Fibroblast of lung (primary cell): ENCODE measurements at places on chromosomes 3 and 15. TPM values are rescaled to one million over a fixed set of nuclear protein-coding genes. Genes with fewer than 3 reads are reported as not detected.

DNA sequence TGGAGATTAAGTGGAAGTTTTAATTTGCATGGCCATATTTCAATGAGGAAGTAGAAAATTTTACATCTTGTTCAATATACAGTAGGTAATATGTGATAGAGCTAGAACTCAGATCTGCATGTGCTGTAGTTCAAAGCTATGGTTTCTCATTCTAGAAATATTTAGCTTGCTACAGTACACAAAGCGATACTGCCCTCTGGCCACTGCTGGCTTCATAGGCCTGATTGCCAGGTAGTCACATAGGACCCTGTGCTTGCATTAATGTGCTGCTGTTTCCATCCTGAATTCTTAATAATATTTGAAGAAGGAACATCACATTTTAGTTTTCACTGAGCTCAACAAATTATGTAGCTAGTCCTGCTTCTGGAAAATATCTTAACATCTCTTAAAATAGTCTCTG is 87.0 kb downstream of the PLSCR2 start:
- DNase-seq = peak; percentile 66
- H3K27me3 ChIP-seq = no peaks in the 10 kb centered on the region
- no peak overlapping the region for H3K27ac ChIP-seq
- H3K4me1 ChIP-seq = no peaks in the 10 kb centered on the region
- no peak overlapping the region for H3K4me3 ChIP-seq

- no peaks in the 10 kb centered on the region for H3K4me1 ChIP-seq
- DNase-seq = no peak
- no peak overlapping the region for H3K27ac ChIP-seq
- H3K36me3 ChIP-seq = no peaks in the 10 kb centered on the region
- no peak overlapping the region for H3K4me3 ChIP-seq
Measured at GRCh38 chr15:76349301-76350070, 12.9 kb downstream of the ISL2 start.

GRCh38 chr15:69509131-69509530 is 56.5 kb downstream of the RPLP1 start:
- no peaks in the 10 kb centered on the region for H3K36me3 ChIP-seq
- peak; percentile 56 for DNase-seq
- no peaks in the 10 kb centered on the region for H3K4me1 ChIP-seq
- no peak overlapping the region for H3K4me3 ChIP-seq

GRCh38 chr15:98177966-98178592 is 217.6 kb downstream of the ARRDC4 start:
- DNase-seq = peak; percentile 71
- H3K36me3 ChIP-seq = no peaks in the 10 kb centered on the region
- no peaks in the 10 kb centered on the region for H3K27me3 ChIP-seq

- no peak overlapping the region for H3K4me3 ChIP-seq
- H3K27me3 ChIP-seq = no peaks in the 10 kb centered on the region
- no peaks in the 10 kb centered on the region for H3K4me1 ChIP-seq
- no peak overlapping the region for H3K27ac ChIP-seq
- no peak for DNase-seq
Measured at GRCh38 chr15:89301304-89302089, 33.1 kb downstream of the POLG start.

- H3K4me1 ChIP-seq = no peaks in the 10 kb centered on the region
- no peaks in the 10 kb centered on the region for H3K27me3 ChIP-seq
- H3K36me3 ChIP-seq = no peaks in the 10 kb centered on the region
- no peak for DNase-seq
- no peak overlapping the region for H3K4me3 ChIP-seq
- no peak overlapping the region for H3K27ac ChIP-seq
Measured at GRCh38 chr3:149233323-149233722, 11.7 kb upstream of the CP start.

DNA sequence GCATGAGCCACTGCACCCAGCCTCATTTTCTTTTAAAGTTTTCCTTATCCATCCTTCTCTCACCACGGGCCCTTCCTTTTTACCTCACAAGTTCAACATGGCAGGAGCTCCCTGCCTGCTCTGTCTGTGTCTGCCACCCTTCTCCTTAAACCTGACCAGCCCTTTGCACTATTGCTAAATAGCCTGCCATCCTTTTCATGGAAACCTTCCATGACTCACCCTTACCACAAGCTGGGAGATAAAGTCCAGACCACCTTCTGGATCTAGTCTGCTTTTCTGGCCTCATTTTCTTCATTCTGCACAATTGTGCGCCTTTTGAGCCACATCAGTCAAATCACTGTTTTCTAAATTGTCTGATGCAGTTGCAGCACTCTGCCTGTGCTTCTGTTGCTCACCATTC is 8.9 kb downstream of the PARP14 start:
- no peaks in the 10 kb centered on the region for H3K27me3 ChIP-seq
- H3K4me1 ChIP-seq = no peaks in the 10 kb centered on the region
- no peak overlapping the region for H3K27ac ChIP-seq
- H3K4me3 ChIP-seq = no peak overlapping the region
- peaks cover 1% of the 10 kb centered on the region for H3K36me3 ChIP-seq

DNA sequence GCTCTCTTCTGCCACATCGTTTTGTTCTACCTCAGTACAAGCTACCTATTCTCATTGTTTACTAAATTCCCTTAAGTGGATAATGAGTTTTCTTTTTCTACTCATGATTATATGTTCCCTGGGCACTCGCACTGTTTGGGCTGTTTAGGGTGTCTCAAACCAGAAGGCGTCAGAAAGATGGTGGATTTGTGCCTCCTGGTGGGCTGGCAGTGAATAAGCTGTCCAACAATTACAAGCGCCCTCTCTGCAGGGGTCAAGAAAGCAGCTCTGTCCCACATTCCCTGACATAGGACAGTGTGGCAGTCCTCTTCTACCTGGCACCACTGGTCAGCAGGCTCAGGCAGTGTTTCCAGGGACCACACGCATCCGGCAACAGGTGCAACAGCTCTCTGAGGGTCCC is 173.4 kb upstream of the PPP2R3A start:
- H3K36me3 ChIP-seq = no peaks in the 10 kb centered on the region
- H3K4me3 ChIP-seq = no peak overlapping the region
- DNase-seq = no peak
- no peaks in the 10 kb centered on the region for H3K27me3 ChIP-seq

DNA sequence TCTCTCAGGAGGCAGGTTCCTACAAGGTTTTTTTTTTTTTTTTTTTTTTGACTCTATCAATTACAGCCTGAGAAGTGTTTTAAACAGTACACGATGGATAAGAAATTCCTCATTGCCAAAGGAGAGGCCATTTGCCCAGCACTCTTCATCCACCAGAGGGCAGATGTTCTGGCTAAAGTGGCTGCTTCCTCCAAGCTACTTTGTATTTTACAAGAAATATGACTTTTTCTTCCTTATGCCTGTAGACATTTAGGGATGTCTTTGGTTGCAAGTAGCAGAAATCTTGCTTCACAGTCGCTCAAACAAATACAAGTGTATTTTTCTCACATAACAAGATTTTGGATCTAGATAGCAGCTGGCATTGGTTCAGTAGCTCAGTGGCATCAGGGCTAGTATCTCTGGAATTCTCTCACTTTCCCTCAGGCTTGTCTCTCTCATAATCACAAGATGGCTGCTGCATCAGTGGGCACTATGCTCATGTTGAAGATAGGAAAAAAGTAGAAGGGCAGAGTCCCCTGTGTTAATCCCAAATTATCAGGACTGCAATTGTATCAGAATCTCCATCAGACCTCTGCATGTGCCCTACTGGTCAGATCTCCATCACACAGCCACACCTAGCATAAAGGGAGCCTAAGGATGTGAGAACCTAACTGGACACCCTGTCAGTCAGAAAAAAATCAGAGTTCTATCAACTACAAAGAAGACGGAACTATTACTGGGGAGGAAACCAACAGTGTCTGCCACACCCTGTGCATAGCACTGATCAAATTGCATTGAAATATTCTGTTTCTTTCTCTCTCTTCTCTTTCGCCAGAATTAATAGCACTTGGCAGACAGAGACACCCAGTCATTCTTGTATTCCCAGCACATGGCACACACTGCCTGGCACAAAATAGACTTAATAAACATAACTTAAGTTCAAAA is 138.9 kb upstream of the COL8A1 start:
- no peak overlapping the region for H3K27ac ChIP-seq
- H3K4me3 ChIP-seq = no peak overlapping the region
- peaks cover 12% of the 10 kb centered on the region for H3K4me1 ChIP-seq
- no peaks in the 10 kb centered on the region for H3K27me3 ChIP-seq

DNA sequence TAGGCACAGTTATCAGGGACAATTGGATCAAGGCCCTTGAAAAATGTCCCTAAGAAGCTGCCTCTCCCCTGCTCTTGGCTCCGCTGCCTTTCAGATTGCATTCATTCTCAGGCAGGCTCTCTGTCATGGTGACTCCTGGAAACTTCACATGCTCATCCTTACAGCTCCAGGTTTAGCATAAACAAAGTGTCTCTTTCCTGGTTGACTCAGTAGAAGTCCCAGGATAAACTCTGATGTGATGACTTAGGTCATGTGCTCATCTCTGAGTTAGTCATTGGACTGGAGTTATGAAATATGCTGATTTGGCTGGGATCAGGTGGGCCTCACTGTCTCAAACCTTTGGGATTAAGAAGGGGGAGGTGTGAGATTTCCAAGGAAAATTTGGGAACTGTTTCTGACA is 243.8 kb downstream of the ZNF621 start:
- no peaks in the 10 kb centered on the region for H3K27me3 ChIP-seq
- H3K27ac ChIP-seq = no peak overlapping the region
- no peaks in the 10 kb centered on the region for H3K36me3 ChIP-seq
- H3K4me3 ChIP-seq = no peak overlapping the region

DNA sequence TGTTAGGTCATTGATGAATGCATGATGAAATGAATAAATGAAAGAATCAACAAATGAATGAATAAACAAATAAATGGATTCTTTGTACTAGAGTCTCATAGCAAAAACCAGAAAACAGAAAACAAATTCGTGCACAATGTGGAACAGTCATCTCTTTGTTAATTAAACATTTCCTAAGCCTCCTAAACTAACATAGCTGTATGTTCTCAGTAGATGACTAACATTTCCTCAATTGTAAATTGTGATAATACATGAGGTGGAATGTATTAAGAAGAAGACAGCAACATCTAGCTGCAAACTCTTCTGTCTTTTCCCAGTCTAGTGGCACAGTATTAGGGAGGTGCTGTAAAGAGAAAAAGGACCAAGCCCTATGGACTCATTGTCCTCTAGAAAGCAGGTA is 1021.0 kb downstream of the MCTP2 start:
- DNase-seq = peak; percentile 22
- H3K36me3 ChIP-seq = no peaks in the 10 kb centered on the region
- no peaks in the 10 kb centered on the region for H3K27me3 ChIP-seq
- peaks cover 3% of the 10 kb centered on the region for H3K4me1 ChIP-seq
- no peak overlapping the region for H3K27ac ChIP-seq
- H3K4me3 ChIP-seq = no peak overlapping the region

GRCh38 chr3:195553268-195553667 is 10.1 kb upstream of the PPP1R2 start:
- no peaks in the 10 kb centered on the region for H3K4me1 ChIP-seq
- H3K27ac ChIP-seq = no peak overlapping the region
- no peak overlapping the region for H3K4me3 ChIP-seq
- peaks cover 5% of the 10 kb centered on the region for H3K27me3 ChIP-seq
- no peak for DNase-seq

GRCh38 chr3:28013864-28014473 is 227.4 kb upstream of the CMC1 start:
- DNase-seq = no peak
- no peaks in the 10 kb centered on the region for H3K36me3 ChIP-seq
- H3K27me3 ChIP-seq = no peaks in the 10 kb centered on the region
- H3K4me3 ChIP-seq = no peak overlapping the region

DNA sequence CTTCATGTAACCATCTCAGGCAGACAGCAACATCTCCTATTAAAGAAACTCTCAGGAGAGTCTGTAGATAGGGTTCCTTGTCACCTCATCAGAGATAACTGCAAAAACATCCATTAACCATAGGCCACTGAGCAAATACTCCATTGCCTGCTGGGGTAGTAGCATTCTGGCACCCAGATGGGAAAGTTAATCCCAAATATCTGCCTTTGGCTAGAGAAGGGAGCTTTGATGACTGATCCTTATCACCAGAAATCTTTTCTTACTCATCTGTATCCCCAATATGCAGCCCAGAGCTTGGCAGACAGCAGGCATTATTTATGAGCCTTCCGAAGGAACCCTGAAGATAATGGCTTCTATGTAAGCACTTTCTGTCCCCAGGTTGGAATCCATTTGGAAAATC is 173.1 kb downstream of the MFSD1 start:
- H3K27ac ChIP-seq = no peak overlapping the region
- no peaks in the 10 kb centered on the region for H3K36me3 ChIP-seq
- DNase-seq = no peak
- H3K27me3 ChIP-seq = no peaks in the 10 kb centered on the region
- no peaks in the 10 kb centered on the region for H3K4me1 ChIP-seq

GRCh38 chr3:29936766-29937165 is 655.9 kb downstream of the RBMS3 start:
- no peaks in the 10 kb centered on the region for H3K36me3 ChIP-seq
- no peak for DNase-seq
- H3K27ac ChIP-seq = no peak overlapping the region
- no peak overlapping the region for H3K4me3 ChIP-seq
- no peaks in the 10 kb centered on the region for H3K27me3 ChIP-seq

DNA sequence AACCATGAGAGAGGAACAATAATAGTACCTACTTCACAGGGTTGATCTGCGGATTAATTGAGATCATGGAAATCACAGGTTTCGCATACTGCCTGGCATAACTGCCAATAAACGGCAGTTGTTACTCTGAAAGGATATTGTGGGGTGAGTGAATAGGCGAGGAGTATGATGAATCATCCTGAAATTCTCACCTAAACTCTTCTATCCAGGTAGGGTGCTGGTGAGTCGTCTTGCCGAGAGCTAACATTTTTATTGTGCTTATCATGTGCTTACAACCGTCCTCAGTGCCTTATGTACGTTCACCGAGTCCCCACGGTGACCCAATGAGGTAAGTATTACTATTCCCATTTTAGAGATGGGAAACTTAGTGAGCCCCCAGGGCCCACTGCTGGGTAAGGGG is 52.4 kb upstream of the SRGAP3 start:
- H3K4me3 ChIP-seq = no peak overlapping the region
- H3K27ac ChIP-seq = no peak overlapping the region
- no peaks in the 10 kb centered on the region for H3K4me1 ChIP-seq
- no peaks in the 10 kb centered on the region for H3K36me3 ChIP-seq
- H3K27me3 ChIP-seq = peaks cover 4% of the 10 kb centered on the region

GRCh38 chr3:81242871-81243270 is 518.6 kb downstream of the GBE1 start:
- H3K36me3 ChIP-seq = no peaks in the 10 kb centered on the region
- no peak overlapping the region for H3K4me3 ChIP-seq
- no peak overlapping the region for H3K27ac ChIP-seq
- no peaks in the 10 kb centered on the region for H3K4me1 ChIP-seq
- H3K27me3 ChIP-seq = no peaks in the 10 kb centered on the region
- DNase-seq = peak; percentile 38

TERC gene
- 210 and 457 TPM in 2 replicates for total RNA-seq

GUCA1C gene
- total RNA-seq = not detected in 2 replicates

XCR1 gene
- total RNA-seq = under 0.01 TPM in 1 of 2 replicates, not detected in the other

PSTPIP1 gene
- 0.77 and 1.5 TPM in 2 replicates for total RNA-seq

CD200R1 gene
- total RNA-seq = 0.17 TPM in 1 of 2 replicates, not detected in the other

CD80 gene
- total RNA-seq = under 0.01 TPM in 2 replicates

ARIH2 gene
- 80.1 and 91.7 TPM in 2 replicates for total RNA-seq

GXYLT2 gene
- 6.6 and 14.1 TPM in 2 replicates for total RNA-seq

ROPN1 gene
- total RNA-seq = not detected in 2 replicates
